NCI-H1417 (cell line): ENCODE measurements at places on chromosomes 2 and 18.

DNA sequence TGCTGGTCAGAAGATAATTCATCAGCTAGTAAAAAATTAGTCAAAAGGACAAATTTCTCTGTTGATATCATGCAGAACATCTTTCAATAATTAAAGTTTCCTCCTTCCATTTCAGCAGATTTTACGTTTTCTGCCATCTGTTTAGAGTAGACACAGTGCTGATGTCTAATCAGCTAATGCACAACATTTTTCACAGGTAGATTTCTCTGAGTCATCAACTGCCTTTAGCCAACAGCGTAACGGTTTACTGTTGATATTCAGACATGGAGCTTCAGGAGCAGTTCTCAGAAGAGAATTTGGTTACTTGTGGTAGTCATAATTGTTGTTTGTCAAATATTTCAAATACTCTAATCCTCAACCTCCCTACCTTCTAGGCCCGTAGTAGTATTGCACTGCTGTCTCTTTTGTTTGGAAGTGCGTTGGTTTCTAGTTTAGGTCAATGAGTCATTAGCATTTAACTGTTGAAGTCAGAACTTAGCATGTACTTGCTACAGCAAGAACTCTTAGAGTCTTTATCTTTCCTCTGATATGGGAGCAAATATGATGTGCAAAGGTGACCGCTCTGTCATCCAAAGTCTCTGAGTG lies 86.8 kb upstream of the TFPI start:
- DNase-seq: no peak

DNA sequence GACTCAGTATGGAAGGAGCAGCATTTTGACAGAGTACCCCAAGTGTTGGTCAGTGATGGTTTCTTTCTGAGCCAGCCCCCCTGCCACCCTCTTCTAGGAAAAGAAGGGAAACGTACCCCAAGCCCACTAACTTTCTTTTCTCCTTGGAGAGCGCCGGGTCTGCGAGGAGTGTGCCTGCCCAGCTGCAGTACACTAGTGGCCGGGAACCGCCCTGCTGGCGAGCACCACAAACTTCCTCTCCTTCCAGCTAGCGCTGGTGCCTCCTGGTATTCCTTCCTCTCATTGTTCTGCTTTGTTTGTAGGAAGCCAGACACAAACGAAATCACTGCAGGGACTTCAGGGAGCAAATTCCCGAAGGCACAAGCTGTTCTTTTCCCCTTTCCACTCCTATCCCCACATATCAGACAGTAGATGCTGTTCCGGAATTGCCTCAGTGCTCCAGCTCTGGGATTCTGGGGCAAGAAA lies 1.8 kb downstream of the CCDC85A start:
- DNase-seq: peak; percentile 65

- DNase-seq: no peak
These were observed 363.7 kb upstream of the MYT1L start for GRCh38 chr2:2694746-2695145.

- no peak for DNase-seq
These were observed 77.3 kb downstream of the SRBD1 start for GRCh38 chr2:45533771-45534170.

GRCh38 chr2:216344950-216345300 lies 27.4 kb downstream of the MARCHF4 start:
- DNase-seq: no peak

DNA sequence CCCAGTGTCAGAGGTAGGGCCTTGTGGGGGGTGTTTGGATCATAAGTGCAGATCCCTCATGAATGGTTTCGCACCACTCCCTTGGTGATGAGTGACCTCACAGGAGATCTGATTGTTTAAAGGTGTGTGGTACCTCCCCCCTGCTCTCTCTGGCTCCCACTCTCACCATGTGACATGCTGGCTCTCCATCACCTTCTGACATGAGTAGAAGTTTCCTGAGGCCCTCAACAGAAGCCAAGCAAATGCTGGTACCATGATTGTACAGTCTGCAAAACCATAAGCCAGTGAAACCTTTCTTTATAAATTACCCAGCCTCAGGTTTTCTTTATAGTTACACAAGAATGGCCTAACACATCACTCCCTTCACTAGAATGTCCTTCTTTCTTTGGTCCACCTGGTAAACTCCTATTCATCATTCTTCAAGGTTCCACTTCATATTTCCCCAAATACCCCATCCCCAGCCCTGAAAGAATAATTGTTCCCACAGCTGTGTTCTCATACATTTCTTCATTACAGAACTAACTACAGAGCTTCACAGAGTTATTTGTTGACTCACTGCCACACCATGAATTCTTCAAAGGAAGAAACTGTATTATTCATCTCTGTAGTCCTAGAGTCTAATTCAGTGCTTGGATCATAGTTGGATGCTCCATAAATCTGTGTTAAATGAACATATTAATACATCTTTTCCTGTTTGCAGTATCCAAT lies 81.2 kb upstream of the STK17B start:
- no peak for DNase-seq

GRCh38 chr2:45930396-45930792 lies 278.9 kb downstream of the PRKCE start:
- peak; percentile 89 for DNase-seq

DNA sequence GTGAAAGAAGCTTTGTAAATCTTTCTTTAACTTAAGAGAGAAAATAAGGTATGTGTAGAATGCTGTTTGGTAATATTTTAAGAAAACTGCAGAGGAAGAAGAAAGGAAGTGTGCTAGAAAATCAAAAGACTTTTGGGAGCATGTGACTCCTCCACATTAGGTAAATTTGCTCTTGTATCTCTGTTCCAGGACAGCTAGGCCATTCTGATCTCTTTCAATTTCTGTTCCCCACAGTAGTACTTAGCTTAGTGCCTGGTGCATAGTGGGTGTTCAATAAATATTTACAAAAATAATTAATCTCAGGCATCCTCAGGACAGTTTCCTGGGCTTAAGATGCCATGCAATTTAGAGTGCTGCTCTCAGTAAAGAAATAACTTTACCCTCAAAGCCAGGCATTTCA lies 105.0 kb downstream of the GPD2 start:
- no peak for DNase-seq

GRCh38 chr18:58136879-58137278 lies 92.9 kb downstream of the NEDD4L start:
- no peak for DNase-seq

DNA sequence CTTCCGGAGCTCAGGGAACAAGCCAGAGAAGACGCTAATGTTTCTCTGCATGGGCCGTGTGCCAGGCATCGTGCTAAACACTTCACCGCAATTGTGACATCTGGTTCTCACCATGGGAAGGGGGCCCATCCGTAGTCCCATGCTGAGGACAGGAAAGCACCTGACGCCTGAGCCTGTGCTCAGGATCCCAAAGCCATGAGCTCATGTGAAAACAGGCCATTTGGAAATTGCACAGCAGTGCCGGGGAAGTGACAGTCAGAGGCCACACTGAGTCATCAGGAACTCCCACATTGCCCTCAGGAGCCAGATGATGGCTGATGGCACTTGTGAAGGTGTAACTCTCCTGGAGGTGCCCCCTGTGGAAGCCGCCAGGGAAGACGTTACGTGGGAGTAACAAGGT lies 141.0 kb downstream of the INHBB start:
- no peak for DNase-seq
